Brain pericyte (primary cell): ENCODE measurements at places on chromosomes 12 and 14.

- DNase-seq: no peak
These were observed 108.9 kb downstream of the DERA start for GRCh38 chr12:16020031-16020430.

- DNase-seq: no peak
These were observed 74.7 kb downstream of the RPS6KA5 start for GRCh38 chr14:90985601-90986242.

- no peak for DNase-seq
These were observed 112.8 kb downstream of the CHST11 start for GRCh38 chr12:104569346-104570173.

GRCh38 chr12:108907839-108908351 lies 28.0 kb downstream of the DAO start:
- DNase-seq: no peak

DNA sequence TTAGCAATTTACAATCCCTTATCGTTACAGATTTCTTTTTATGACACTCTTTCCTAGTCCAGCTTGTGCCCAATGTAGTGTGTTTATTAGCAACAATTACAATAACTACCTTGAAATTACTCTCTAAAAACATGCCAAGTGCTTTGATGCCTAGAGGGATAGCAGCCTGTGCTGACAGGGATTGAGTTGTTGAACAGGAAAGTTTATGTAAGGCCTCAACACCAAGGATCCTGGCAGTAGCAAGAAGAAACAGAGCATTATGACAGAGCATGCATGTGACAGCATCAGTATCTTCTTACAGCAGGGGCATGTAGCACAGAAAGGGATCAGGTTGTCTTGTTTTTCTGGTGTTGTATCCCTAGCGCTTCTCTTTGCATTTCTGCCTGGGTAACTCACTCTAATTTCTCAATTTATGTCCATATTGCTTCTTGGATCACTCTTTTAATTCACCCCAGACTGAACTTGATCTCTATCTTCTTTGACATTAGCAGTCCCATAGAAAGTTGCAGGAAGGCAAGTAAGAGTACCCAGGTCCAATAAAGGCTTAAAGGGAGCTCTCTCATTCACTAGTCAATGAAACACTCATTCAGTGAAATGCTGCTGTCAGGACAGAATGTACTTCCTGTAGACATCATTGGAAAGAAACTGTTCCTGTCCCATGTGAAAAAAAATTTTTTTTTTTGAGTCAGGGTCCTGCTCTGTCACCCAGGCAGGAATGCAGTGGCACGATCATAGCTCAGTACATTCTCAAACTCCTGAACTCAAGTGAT lies 220.0 kb upstream of the GRIP1 start:
- DNase-seq: no peak

DNA sequence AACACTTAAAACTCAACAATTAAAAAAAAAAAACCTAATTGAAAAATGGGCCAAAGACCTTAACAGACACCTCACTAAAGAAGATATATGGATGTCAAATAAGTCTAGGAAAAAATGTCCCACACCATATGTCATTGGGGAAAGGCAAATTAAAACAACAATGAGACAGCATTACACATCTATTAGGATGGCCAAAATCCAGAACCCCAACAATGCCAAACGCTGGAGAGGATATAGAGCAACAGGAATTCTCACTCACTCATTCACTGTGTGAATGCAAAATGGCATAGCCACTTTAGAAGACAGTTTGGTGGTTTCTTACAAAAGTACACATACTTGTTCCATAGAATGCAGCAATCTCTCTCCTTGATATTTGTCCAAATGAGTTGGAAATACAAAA lies 173.7 kb downstream of the SLC25A21 start:
- no peak for DNase-seq

DNA sequence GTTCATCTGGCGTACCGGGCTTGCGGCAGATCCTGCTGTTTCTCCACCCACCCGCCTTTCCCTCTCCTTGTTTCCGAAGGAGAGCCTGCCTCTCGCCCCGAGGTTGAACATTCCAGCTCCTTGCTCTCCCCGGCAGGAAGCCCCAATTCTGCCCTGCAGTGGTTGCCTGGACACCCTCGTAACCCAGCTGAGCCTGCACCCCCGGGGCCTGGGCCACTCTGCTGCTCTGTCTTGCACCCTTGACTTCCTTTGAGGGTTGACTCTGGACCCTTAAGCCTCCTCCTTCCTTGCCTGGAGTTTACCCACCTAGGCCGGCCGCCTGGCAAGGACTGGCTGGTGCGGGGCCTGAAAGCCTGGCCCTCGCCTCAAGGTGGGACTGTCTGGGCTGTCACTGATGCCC lies 25.8 kb upstream of the NCOR2 start:
- DNase-seq: no peak

DNA sequence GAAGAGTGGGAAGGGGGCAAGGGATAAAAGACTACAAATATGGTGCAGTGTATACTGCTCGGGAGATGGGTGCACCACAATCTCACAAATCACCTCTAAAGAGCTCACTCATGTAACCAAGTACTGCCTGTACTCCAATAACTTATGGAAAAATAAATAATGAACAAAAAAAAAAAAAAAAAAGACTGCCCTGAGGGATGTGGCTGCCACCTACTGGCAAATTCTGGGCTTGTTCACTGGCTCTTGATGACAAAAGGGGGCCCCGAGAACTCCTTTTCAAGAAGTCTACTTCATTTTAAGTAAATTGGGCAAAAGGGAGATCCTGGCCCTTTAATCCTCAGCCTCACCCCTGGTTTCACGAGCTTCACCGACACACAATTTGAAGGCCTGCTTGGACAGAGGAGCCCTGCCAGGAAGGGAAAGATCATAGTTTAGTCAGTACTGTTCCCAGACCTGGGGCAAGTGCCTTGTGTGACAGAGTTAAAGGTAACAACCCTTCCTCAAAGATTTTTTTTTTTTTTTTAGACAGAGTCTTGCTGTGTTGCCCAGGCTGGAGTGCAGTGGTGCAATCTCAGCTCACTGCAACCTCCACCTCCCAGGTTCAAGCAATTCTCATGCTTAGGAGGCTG lies 26.1 kb upstream of the STAC3 start:
- DNase-seq: no peak

DNA sequence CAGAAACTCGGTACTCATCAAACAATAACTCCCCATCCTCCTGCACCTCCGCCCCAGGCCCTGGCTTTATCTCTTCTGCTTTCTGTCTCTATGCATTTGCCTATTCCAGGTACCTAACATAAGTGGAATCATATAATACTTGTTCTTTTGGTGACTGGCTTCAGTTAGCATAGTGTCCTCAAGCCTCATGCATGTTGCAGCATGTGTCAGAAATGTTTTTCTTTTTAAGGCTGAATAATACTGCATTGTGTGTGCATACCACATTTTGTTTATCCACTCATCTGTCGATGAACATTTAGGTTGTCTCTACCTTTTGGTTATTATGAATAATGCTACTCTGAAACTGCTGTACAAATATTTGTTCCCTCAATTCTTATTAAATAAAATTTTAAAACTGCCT lies 117.1 kb downstream of the KICS2 start:
- DNase-seq: no peak

GRCh38 chr14:74613211-74613914 lies 1.3 kb upstream of the LTBP2 start:
- DNase-seq: no peak

DNA sequence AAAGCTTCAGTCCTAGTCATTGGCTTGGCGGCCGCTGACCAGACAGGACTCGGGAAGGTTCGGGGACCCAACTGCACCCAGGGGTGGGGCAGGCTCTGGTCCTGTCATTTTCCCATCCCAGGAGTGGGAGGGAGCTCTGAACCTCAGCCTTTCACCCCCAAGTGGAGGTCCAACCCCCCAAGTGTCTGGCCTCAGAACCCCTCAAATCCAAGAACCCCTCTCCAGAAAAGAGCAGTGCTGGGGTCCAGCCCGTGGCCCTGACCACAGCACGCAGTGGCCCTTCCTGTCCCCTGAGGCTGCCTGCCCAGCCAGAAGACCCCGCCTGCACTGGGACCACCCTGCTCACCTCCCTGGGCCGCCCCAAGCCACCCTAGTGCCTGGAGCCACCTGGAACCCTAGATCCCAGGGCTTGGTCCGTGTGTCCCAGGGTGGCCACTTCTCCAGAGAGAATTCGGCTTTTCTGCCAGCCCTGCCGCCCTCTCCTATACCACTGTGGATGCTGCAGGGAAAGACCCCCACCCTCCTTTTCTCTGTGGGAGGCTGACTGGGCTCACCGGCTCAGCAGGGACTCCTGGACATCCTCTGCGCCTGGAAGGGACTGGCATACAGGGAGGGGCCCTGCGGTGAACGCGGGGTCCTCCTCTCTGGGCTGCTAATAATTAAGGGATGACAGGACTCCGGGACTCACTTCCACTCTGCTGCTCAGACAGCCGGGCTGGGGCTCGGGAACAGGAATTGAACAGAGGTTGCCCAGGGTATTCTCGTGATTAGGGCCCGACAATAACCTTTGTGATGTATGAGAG lies 326.9 kb upstream of the SFSWAP start:
- DNase-seq: no peak

- no peak for DNase-seq
These were observed 77.8 kb upstream of the RAP1B start for GRCh38 chr12:68532887-68533248.

- no peak for DNase-seq
These were observed 81.5 kb upstream of the TMCC3 start for GRCh38 chr12:94731733-94732360.

DNA sequence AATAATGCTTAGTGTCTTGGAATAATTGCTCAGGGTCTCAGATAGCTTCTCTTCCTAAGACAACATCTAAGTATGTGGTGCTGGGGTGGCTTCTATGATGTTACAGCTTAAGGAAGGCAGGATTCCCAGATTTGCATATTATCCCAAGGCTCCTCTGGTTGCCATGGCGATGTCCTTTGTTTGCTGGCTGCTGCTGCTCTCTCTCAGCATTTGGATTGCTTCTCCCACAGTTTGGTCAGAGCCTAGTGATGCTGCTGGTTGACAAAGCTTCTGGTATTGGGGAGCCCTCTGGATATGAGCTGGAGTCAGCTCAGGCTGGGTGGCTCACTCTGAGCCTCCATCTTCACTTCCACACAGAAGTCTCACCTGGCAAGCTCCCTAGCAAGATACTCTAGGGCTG lies 56.4 kb upstream of the FBXO33 start:
- DNase-seq: no peak

DNA sequence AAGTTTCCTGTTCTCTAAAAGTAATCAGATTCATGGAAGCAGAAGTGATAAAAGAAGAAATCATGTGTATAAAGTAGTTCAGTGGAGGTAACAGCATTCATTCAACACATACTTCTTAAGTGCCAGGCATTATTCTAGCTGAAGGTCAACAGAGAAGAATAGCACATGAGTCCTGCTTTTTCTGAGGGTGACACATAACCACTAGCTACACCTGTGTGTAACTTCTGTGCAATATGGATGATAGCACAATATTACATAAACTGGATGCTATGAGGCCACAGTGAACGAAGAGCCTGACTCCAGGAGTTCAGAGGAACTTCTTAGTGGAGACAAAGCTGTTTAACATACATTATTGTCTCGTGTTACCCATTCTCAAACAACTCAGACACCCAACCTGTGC lies 114.3 kb upstream of the PCED1B start:
- no peak for DNase-seq

GRCh38 chr12:12926571-12927071 lies 25.3 kb downstream of the GPRC5D start:
- DNase-seq: no peak

DNA sequence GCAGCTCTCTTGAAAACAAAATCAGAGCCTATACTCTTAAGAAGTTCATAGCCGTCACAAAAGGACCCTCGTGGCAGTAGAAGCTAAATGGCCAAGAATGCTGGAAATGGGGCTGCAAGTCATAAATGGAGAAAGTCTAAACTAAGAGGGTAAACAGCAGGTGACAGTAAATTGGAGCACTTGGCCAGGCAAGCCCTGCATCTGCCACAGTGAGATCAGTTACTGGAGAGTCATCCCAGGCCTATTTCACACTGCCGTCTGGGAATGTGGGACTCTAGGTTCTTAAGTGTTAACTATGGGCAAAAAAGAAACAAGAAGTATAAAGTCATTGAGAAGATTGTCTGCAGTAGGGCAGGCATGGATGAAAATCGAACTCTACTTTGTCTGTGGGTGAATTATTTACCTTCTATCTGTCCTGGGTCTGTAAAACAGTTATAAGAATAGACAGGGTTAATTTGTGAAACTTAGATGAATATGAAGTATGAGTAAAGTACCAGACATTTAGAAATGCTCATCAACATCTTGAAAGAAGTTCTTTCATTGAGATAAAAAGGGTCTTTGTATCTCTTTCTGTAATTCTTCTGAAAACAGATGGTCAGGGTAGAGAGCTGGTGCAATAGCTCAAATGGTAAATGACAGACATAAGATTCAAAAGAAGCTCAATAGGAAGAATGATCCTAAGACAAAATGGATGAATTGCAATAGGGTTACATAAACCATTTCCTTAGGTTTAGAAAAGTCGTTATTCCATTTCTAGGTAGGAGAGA lies 792.5 kb downstream of the DIO2 start:
- DNase-seq: no peak

DNA sequence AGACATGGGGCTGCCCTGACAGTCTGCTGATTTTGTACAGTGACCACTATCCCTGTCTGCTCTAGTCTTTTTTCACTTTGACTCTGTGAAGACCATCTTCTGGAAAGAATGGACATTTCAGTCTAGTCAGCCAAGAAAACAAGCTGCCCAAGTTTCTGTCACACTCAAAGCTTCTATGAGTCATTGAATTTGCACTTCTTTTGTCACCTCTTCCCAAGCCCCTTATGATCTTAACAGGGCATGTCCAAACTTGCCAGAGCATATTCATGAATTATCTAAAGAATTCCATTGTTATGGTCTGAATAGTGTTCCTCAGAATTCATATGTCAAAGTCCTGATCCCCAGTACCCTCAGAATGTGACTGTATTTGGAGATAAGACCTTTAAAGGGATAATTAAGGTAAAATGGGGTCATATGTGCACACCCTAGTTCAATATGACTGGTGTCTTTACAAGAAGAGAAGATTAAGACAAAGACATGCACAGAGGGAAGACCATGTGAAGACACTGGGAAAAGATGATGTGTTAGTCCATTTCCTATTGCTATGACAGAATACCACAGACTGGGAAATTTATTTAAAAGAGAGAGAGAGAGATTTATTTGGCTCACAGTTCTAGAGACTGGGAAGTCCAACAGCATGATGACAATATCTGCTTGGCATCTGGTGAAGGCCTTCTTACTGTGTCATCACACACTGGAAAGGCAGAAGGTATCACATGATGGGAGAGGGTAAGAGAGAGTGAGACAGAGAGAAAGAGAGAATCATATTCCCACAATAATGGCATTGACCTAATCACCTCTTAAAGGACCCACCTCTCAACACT lies 242.6 kb downstream of the BTG1 start:
- no peak for DNase-seq

GRCh38 chr14:62126879-62127478 lies 364.8 kb downstream of the SNAPC1 start:
- DNase-seq: peak; percentile 47

- DNase-seq: no peak
These were observed 89.4 kb downstream of the ATP23 start for GRCh38 chr12:58030566-58031279.

DNA sequence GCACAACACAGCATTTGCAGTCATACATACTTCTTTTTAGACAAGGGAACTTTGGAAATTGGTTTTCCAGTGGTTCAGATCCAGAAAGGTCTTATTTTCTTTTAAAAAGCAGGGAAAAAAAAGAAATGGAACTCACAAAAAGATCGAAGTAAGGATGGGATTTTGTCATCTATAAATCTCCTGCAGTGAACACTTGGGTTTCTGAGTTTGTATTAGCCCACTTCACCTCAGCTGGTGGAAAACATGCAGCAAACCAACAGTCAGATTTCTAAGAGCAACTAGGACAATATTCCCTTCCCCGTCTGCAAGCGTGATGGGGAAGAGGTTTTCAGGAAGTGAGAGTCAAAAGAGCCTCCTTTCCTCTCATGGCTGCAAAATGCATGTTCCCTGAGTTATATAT lies 4.6 kb downstream of the MYF5 start:
- DNase-seq: no peak

GRCh38 chr12:21825886-21826617 lies 51.5 kb upstream of the KCNJ8 start:
- DNase-seq: no peak
